ENCODE measurements at places on chromosomes 4 and X.

DNA sequence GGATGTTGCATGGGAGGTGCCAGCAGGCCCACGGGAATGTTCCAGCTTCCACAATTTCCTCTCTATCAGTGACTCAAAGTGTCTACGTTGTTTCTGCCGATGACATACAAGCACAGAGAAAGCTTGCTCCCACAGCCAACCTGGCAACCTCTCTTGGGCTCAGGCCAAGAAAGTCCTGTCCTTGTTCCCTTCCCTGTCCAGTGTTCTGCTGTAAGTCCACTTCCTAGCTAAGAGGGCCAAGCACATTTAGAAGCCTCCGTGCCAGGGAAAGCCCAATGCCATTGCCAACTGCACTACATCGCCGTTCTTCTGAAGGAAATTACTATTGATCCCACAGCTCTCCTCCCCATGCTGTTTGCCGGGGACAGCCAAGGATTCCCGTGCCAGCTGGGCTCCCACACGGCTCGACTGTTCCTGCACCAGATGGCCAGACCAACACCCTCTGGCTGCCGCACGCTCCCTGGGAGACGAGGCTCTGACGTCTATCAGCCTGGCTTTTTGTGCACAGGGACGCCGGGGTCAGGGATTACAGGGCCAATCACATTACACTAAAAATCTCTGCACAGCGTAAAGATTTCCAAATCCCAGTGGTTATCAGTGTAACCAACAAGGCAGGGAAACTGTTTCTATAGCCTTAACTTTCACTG is 284.0 kb downstream of the BCOR start:
- DNase-seq = no peak
- no peak overlapping the region for H3K4me3 ChIP-seq
- H3K27me3 ChIP-seq = peaks cover 24% of the 10 kb centered on the region
- no peaks in the 10 kb centered on the region for H3K36me3 ChIP-seq
- peaks cover 2% of the 10 kb centered on the region for H3K4me1 ChIP-seq

GRCh38 chr4:126850286-126850685 is 782.5 kb upstream of the INTU start:
- no peaks in the 10 kb centered on the region for H3K27me3 ChIP-seq
- H3K4me3 ChIP-seq = no peak overlapping the region
- no peaks in the 10 kb centered on the region for H3K36me3 ChIP-seq

DNA sequence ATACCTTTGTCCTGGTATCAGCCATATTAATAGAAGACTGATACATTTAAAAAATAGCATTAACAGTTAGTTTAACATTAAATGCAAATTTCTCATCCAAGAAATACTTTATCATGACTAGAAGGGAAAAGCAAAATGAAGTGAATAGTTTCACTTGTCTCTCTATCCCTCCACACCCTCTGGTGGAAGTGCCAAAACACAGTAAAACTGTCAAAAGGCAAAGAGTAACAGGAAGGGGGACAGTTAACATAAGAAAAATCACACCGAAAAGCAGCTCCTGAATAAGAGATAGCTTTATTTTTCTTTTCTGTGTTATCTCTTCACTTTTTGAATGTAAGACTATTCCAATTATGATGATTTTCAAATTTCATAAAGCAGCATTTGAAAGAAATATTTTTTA is 187.2 kb downstream of the FBXW7 start:
- H3K4me1 ChIP-seq = peaks cover 8% of the 10 kb centered on the region
- no peaks in the 10 kb centered on the region for H3K27me3 ChIP-seq
- no peak overlapping the region for H3K4me3 ChIP-seq
- H3K36me3 ChIP-seq = peaks cover 9% of the 10 kb centered on the region

- no peak overlapping the region for H3K4me3 ChIP-seq
- H3K36me3 ChIP-seq = no peaks in the 10 kb centered on the region
- H3K27me3 ChIP-seq = peaks cover 11% of the 10 kb centered on the region
- no peak for DNase-seq
Measured at GRCh38 chr4:108141213-108141950, 27.4 kb downstream of the LEF1 start.

DNA sequence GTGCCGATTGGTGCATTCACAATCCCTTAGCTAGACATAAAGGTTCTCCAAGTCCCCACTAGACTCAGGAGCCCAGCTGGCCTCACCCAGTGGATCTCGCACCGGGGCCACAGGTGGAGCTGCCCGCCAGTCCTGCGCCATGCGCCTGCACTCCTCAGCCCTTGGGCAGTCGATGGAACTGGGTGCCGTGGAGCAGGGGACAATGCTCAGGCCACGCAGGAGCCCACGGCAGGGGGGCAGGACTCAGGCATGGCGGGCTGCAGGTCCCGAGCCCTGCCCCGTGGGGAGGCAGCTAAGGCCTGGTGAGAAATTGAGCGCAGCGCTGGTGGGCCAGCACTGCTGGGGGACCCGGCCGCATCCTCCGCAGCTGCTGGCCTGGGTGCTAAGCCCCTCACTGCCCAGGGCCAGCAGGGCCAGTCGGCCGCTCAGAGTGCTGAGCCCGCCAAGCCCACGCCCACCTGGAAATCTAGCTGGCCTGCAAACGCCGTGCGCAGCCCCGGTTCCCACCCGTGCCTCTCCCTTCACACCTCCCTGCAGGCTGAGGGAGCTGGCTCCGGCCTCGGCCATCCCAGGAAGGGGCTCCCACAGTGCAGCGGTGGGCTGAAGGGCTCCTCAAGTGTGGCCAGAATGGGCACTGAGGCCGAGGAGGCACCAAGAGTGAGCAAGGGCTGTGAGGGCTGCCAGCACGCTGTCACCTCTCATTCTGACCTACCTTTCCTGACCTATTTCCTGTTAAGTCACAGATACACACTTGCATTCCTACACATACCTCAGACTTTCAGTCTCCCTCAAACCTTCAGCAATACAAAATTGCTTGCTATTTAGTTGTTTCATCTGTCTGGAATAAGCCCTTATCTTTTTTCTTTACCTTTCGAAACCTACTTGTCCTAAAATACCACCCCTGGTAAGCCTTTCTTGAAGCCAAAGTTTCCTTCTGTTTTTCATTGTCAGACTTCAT is 20.7 kb downstream of the UBE2K start:
- peaks cover 34% of the 10 kb centered on the region for H3K4me1 ChIP-seq
- peaks cover 11% of the 10 kb centered on the region for H3K36me3 ChIP-seq
- H3K27ac ChIP-seq = peak overlapping the region; percentile 64
- no peaks in the 10 kb centered on the region for H3K27me3 ChIP-seq

DNA sequence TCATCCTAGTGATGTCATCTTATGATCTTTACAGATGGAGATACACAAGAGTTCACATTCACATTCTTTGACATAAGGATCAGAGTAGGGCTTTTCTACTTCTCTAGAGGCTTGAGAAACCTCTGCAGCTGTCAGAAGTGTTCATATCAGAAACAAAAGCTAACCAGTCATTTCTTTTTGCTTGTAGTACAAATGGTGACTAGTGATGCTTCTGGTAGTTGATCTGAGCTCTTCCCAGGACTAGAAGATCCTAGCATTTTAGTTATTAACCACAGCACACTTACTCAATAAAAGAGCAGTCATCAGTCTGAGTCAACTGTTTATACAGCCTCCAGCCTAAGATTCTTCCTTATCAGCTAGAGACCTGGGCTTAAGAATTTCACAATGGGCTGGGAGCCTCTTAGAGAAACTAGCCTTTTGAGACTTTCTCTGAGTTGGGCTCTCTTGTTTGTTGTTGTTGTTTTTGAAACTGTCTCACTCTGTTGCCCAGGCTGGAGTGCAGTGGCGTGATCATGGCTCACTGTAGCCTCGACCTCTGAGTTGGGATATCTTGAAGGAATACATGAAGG is 84.1 kb downstream of the TMEM164 start:
- H3K36me3 ChIP-seq = peaks cover 3% of the 10 kb centered on the region
- H3K27ac ChIP-seq = no peak overlapping the region
- peaks cover 9% of the 10 kb centered on the region for H3K4me1 ChIP-seq
- H3K27me3 ChIP-seq = no peaks in the 10 kb centered on the region
- no peak for DNase-seq

- H3K4me1 ChIP-seq = no peaks in the 10 kb centered on the region
- H3K4me3 ChIP-seq = no peak overlapping the region
- H3K36me3 ChIP-seq = no peaks in the 10 kb centered on the region
- H3K27ac ChIP-seq = no peak overlapping the region
- no peaks in the 10 kb centered on the region for H3K27me3 ChIP-seq
Measured at GRCh38 chr4:132493476-132493875, 655.6 kb upstream of the PCDH10 start.

Measured in memory B cell (primary cell).